ENCODE measurements at places on chromosomes 7 and 10.

DNA sequence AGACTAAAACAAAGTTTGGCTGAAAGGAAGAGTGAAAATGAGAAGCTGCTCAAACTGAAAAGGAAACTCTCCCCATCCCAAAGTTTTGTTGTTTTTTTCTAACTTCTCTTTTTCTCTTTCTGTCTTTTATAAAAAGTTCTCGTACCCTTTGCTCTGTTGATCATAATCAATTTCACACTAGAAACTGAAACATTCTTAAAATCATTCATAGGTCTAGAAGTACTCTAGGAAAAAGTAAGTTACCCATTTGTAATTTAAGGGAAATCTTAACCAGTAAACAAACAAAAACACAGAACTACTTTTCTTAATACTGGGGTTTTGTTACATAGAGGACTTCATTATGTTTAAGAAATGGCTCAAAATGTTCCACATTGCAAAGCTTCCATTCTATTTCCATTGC, 339.8 kb downstream of the SEMA3D start:
- DNase-seq: no peak

- peak; percentile 65 for DNase-seq
These were observed 826 bp downstream of the CHPF2 start for GRCh38 chr7:151232917-151233701.

- no peak for DNase-seq
These were observed 19.5 kb upstream of the PNLIP start for GRCh38 chr10:116526219-116526618.

GRCh38 chr10:66862687-66863258, 63.1 kb upstream of the LRRTM3 start:
- no peak for DNase-seq

- DNase-seq: no peak
These were observed 27.9 kb downstream of the CDH23 start for GRCh38 chr10:71424496-71425194.

DNA sequence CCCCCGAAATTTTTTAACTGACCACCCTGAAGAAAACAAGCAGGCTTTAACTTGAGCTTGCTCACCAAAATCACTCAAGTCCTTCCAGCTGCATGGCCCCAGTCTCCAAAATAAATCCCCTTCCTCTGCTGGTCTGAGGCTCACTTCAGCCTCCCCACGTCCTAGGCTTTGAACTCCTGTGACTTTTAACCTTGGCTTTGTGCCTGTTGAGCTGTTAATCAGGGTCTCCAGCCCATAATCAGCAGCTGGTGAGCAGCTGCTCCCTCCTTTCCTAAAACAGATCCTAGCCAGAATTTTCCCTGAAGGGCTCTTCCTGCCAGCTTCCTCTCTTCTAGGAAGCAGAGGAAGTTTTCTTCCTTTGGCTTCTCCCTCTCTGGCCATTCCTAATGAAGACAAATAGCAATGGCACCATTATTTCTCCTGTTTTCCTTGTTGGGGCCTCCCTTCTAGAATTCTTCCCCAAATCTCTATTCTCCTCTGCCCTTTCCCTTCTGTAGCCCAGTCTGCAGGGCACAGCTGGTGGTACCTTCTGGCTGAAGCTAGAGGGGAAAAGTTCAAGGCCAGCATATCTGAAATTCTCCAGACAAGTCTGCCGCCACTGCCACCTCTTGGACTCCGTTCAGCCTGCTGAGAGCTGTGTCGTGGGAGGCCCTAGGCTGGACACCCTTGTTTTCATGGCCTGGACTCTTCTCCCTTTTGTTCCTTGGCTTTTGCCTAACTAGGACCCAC, 152.1 kb downstream of the NOC3L start:
- DNase-seq: no peak

DNA sequence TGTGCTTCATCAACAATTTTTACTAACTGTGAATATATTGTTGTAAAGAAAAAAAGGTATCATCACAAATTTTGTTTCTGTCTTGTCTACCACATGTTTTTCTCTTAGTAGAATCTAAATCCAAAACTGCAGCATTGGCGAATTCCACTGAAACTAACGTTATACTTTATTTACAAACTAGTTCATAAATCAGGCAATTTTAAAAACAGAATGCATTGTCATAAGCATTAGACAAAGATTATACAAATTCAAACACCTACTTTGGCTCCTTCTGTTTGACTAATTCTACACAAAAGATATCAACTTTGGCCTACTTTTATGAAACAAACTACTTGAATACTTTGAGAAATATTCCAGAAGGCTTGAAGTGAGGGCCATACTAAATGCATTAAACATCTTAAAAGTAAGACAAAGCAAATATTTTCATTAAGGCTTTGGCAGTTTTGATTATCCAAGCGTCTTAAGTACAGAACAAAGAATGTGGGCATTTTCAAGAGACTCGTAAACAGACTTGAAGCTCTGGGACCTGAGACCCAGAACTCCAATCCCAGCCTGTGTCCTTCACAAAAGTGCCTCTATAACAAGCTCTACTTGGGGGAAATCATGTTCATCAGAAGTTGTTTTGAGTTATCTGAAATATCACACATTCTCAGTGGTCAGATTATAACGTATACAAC, 81.0 kb downstream of the CPVL start:
- DNase-seq: no peak

Data from stimulated activated CD4-positive, alpha-beta T cell treated with anti-CD3 and anti-CD28 coated beads, Interleukin-2, amount 100 ng/mL, for 48 hours (primary cell).